ENCODE measurements at places on chromosomes 12 and 14.

- no peak for DNase-seq
Measured at GRCh38 chr14:82354126-82354525, 820.5 kb upstream of the SEL1L start.

GRCh38 chr14:99875421-99875820, 82.2 kb downstream of the EML1 start:
- no peak for DNase-seq

DNA sequence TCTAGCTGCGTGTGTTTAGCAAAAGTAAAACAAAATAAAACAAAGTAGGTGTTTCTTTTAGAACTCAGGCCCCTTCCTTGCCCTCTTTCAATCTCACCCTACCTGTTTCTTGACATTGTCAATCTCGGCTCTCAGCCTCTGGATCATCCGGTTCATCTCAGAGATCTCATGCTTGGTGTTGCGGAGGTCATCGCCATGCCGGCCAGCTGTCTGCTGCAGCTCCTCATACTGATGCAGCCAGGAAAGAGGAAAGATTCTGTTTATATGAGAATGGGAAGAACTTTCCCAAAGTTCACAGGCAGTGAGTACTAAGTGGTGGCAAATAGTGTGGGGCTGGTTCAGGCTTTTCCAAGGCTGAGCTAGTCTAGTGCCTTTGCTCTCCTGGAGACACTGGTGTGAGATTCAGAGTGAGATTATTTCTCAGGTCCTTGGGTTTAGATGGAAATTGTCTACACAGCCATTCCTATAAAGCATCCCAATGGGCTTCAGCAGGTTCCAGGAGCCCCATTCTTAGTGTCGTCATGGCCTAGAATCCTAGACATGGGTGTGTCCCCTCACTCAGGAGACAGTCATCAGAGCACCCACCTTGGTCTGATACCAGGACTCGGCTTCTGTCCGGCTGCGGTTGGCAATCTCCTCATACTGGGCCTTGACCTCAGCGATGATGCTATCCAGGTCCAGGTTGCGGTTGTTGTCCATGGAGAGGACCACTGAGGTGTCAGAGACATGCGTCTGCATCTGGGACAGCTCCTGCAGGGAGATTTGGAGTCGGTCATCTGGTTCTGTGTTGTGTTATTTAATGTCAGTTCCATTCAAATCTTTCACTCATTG, 3.0 kb downstream of the KRT5 start:
- DNase-seq, result no peak

DNA sequence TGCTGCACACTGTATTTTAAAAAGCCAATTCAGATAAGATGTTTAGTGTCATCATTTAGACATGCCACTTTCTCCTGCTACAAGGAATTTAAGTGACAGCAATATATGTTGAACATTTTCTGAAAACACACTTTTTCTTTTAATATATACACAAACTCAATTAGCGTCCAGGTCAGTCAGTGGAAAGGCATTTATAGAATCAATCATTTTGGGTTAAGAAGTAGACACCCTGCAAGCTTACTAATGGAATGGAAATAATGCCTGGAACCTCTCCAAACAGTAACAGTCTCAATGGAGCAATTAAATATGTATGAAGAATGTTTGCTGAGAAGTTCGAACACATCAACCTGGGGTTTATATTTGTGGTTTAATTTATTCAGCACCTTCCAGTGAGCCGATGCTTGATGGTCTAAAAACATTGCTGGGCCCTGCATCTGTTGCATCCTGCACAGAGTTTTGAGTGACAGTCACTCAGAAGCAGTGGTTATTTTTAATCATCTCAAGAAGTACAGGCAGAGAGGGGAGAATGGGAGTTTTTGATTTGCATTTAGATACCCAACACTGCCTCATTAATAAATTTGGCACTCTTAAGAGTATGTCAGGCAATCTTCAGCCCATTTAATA, 410.7 kb downstream of the TMEM117 start:
- DNase-seq, result no peak

GRCh38 chr12:5480938-5481303, 49.0 kb downstream of the NTF3 start:
- DNase-seq, result no peak

DNA sequence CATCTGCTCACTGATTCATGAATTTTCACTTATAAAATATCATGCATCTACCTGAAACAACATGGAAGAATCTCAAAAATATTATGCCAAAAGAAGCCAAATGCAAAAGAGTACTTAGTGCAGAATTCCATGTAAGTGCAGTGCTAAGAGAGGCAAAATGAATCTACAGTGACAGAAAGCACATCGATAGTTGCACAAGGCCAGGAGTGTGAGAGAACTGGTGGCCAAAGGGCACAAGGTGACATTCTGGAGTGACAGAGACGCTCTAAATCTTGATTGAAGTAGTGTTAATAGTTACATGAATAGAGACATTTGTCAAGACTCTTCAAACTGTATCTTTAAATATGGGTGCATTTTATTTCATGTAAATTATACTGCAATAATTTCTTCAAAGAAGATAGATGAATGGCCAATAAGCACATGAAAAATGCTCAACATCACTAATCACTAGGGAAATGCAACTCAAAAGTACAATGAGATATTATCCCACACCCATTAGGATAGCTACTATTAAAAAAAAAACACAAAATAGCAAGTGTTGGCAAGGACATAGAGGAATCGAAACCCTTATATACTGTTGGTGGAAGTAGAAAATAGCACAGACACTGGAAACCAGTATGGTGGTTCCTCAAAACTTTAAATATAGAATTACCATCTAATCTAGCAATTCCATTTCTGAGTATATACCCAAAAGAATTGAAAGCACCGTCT, 71.7 kb upstream of the KICS2 start:
- DNase-seq, result no peak

DNA sequence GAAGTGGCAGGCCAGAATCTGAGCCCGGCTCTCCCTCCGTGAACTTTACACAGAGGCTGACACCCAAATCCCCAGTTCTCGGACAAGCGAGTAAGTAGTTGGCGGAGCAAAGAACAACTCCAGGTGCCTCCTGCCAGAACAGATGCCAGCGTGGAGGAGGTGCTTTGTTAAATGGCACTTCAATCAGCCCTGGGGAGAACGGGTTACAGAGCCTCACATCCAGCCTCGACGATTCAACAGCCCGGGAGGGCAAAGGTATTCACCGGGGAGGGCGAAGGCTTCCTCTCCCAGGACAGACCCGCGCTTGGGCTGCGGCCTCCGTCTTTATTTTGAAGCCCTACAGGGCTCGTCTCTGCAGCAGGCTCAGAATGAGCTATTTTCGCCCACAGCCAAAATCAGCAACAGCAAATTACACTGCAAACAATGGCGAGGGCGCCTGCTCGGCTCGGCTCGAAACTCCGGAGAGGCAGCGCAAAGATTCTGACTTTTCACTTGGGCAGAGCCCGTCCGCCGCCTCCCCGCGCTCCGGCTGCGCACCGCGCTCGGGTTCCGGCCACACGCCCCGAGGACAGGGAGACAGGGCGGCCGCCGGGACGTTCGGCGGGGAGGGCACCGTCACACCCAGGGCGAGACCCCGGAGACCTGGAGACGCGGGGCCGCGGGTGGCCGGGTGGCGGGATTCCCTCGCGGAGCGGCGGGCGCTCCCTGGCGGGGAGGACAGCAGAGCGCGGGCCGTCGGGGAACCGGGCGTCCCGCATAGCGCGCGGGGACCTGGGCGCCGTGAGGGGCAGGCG, 811 bp downstream of the TMCC3 start:
- DNase-seq, result no peak

DNA sequence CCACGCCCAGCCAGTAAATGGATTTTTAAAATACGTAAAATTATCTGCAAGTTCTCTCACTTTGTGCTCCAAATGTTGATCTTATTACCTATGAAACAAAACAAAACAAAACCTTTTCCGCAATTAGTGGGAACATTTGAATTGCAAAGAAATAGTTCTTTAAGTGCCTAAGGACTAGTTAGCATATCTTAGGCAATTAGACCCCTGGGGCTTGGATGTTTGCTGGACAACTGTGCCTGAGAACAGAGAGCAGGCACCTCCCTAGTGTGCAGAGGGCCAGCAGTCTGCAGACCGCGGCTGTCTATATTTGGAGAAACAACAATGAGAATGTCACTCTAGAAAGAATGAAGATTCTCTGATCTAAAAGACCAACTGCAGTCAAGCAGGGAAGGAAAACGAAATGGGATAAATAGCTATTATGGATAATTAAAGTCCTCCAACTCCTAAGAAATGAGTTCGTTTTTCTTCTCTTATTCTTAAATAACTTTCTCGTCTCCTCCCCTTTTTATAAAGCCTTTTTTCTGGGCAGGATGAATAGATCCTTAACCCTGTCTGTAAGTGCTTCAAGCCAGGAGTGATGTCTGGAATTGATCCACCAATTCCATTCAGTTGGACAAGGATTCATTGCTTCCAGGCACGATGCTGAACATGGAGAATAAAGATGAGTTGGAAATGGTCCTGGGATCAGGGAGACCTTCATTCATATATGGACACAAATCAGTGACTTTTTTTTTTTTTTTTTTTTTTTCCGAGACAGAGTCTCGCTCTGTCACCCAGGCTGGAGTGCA, 16.2 kb downstream of the SLC17A8 start:
- no peak for DNase-seq

- no peak for DNase-seq
Measured at GRCh38 chr12:10701843-10702242, 21.3 kb downstream of the YBX3 start.

DNA sequence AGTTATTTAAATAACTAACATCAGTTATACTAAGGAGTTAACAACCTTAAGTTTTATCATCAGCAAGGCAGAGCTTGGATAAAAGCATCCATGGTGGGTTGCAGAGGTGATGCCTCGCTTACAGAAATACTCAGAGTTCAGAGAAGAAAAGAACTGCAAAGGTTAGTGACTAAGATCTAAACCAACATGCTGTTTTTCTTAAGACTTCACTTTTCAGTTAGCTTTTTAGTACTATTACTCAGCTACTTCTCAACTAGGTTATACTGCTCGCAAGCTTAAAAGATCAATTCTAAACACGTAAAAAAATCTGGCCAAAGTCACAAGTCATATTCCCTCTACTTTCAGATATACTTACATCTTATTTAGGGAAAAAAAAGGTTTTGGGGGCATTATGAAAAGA, 2.8 kb downstream of the PPP1CC start:
- DNase-seq, result no peak

DNA sequence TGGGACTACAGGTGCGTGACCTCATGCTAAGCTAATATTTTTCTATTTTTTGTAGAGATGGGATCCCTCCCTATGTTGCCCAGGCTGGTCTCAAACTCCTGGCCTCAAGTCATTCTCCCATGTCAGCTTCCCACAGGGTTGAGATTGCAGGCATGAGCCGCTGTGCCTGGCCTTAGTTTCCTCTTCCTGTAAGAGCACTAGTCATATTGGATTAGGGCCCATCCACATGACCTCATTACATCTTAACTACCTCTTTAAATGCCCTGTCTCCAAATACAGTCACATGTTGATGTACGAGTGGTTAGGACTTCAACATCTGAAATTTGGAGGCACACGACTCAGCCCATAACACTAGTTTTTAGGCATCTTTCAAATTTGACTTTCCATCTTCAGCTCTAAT, 72.2 kb upstream of the RASSF3 start:
- DNase-seq, result no peak

DNA sequence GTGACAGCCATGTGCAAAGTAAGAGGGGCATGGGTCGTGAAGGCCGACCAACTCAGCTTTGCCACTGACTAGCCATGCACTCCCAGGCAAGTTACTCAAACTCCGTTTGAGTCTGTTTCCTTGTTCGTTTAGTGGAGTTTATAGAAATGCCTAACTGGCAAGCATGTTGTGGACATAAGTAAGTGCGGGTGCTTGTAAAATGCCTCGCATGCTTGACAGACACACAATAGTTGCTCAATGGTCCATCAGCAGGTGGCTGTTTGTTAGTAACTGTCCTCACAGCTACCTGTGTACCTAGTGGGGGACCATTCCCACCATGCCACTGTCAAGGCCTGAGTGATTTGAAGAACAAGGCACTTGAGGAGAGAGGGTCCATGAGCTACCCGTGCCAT, 338.3 kb downstream of the DPF3 start:
- DNase-seq, result no peak

GRCh38 chr12:57864442-57865083, 18.0 kb upstream of the CTDSP2 start:
- no peak for DNase-seq

- no peak for DNase-seq
Measured at GRCh38 chr14:68178282-68178681, 358.7 kb downstream of the RAD51B start.

GRCh38 chr12:133023566-133023965, 13.7 kb upstream of the ZNF84 start:
- no peak for DNase-seq

GRCh38 chr12:68414988-68415387, 82.8 kb upstream of the MDM1 start:
- DNase-seq, result no peak

- DNase-seq, result peak; percentile 62
Measured at GRCh38 chr12:1517007-1517406, 77.4 kb downstream of the FBXL14 start.

GRCh38 chr12:121798787-121799155, 5.0 kb upstream of the SETD1B start:
- DNase-seq, result no peak

DNA sequence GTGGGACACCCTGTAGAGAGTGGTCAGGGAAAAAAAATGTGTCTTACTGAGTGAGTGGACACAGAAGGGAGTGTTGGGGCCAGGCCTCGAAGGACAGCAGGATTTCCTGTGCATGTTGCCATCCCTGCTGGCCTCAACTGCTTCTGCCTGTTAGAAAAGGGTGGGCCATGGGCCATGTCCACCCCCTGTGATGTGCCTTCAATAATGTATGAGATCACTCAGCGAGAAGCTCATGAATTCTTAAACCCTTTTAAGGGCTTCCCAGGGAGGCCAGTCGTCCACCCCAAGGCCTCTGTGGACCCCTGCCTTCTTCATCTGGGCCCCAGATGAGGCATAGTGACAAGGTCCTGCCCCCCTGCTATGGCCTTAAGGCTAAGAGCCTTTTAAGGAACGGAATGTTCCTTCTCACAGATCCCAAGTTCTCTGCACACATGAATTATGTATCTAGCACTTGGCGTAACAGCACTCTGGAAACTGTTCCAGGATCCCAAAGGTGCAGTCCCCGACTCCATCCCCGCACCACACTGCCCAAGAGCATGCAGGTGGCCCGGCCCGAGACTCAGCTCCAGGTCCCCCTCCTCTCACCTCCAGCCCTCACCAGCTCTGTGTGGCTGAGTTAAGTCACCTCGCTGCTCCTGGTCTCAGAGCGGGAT, 8.9 kb upstream of the C14orf132 start:
- DNase-seq, result no peak
